Non-pigmented ciliary epithelial cell (primary cell): ENCODE measurements at places on chromosomes 4 and X.

DNA sequence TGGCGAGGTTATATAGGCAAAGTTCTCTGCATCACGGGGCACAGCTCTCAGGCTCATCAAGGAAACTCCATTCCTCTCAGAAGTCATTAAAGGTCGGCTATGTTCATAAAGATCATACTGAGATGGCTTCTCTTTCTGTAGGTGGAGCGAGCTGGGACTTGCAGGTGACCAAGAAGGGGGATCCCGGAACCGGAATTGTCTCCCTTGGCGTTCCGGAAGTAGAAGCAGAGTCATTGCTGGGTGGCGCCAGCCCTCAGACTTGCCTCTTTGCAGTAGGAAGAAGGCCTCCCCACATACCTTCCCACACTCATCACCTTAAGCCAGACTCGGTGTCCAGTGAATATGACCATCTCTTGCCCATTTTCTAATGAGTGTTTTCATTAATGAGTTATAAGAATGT, 17.9 kb upstream of the HPGD start:
- no peak for DNase-seq

DNA sequence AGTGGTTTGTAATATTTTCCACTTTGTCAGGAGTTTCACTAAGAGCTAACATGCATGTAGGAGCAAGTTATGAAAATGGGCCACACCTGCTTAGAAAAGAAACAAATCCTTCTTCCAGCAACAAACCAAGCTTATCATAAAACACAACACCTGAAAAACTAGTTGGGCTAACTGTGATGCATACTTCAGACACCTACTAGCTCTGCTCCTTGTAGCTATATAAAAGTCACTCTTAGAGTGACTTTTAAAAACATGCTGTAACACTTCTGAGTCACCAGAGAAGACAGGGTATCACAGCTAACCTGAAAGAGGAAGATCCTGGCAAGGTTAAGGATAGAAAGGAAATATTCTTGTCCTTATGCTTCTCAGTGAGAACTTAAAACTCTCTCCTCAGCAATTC, 3.6 kb upstream of the SLAIN2 start:
- DNase-seq: no peak

- peak; percentile 26 for DNase-seq
Measured at GRCh38 chr4:72525938-72526337, 43.1 kb downstream of the ADAMTS3 start.

DNA sequence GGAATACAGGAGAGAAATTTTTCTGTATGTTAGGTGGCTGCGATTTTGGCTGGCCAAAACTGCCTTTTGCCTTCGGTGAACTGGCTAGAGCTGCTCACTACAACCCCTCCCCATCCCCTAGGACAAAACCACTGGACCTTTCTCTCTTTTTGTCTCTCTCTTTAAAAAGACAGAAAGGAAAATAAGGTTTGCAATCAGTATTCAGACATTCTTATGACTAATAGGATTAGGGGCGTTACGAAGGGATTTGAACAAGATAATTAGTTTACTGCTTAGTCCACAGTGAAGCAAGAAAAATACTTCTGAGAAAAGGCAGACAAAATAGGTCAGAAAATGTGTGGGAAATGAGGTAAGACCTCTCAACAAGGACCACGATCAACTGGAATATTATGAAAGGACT, 180.4 kb downstream of the SLIT2 start:
- no peak for DNase-seq

DNA sequence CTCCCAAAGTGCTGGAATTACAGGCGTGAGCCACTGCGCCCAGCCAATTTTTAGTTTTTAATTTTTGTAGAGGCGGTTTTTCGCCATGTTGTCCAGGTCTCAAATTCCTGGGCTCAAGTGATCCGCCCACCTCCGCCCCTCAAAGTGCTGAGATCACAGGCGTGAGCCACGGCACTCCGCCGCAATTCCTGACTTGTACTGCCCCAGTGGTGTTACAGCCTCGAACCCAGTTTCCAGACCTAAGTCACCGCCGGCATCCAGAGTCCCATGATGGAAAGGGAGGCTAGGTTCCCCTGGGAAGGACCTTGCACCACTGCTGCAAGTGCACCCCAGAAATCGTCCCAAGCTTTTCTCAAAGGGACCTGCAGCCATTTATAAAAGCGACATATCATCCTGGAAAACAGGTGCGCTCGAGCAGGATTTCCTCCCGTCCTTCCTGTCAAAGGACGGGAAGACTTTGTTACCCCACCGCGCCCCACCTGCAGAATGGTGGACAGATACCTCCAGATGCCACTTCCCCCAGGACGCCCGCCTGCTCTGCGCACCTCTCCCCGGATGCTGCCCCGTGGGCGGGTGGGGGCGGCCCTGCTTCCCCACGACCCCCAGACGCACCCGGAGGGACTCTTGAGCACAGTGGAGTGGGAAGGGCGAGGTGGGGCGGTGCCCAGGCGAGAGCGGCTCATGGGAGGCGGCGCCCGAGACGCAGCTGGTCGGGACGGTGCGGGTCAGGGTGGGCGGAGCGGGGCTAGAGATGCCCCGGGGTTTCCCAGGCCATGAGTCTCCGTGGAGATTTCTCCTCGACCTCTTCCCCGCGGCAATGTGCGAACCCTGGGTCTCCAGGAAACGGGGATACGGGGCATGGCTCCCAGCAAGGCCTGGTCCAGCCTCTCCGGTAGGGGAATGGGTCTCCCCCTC, 947 bp upstream of the RPL10 start:
- no peak for DNase-seq

GRCh38 chr4:162475246-162475645, 311.4 kb upstream of the FSTL5 start:
- DNase-seq: no peak

- DNase-seq: no peak
Measured at GRCh38 chr4:140243278-140243753, 89.3 kb upstream of the MAML3 start.

GRCh38 chr4:140031706-140032105, 122.3 kb downstream of the MAML3 start:
- DNase-seq: no peak
